ENCODE measurements at places on chromosomes 16 and 17. TPM values are rescaled to one million over a fixed set of nuclear protein-coding genes. Genes with fewer than 3 reads are reported as not detected.

DNA sequence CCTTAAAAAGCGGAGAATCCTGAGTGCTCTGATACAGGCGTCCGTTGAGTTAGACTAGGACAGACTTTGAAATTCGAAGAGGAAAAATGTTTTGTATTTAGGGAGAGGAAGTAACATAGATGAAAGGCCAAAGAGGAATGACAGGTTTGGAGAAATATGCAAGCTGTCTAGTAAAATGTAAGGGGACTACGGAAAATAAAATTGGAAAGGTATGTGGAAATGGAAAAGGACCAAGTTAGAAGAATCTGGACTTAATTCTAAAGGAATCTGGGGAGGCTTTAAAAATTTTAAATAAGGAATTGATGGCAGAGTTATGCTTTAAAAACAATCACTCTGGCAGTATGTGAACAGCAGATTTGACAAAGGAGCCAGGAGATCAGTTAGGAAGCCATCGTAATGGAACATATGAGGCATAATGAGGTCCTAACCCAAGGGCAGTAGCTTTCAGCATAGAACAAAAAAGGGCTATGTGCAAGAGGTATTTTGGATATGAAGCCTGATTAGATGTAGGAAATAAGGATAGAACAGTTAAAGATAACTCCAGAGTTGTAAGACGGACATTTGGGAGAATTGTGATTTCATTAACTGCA, 38.3 kb downstream of the CYB561 start:
- ATAC-seq = no peak

- ATAC-seq = no peak
These were observed 1422.6 kb upstream of the CDH8 start for GRCh38 chr16:63458846-63459245.

DNA sequence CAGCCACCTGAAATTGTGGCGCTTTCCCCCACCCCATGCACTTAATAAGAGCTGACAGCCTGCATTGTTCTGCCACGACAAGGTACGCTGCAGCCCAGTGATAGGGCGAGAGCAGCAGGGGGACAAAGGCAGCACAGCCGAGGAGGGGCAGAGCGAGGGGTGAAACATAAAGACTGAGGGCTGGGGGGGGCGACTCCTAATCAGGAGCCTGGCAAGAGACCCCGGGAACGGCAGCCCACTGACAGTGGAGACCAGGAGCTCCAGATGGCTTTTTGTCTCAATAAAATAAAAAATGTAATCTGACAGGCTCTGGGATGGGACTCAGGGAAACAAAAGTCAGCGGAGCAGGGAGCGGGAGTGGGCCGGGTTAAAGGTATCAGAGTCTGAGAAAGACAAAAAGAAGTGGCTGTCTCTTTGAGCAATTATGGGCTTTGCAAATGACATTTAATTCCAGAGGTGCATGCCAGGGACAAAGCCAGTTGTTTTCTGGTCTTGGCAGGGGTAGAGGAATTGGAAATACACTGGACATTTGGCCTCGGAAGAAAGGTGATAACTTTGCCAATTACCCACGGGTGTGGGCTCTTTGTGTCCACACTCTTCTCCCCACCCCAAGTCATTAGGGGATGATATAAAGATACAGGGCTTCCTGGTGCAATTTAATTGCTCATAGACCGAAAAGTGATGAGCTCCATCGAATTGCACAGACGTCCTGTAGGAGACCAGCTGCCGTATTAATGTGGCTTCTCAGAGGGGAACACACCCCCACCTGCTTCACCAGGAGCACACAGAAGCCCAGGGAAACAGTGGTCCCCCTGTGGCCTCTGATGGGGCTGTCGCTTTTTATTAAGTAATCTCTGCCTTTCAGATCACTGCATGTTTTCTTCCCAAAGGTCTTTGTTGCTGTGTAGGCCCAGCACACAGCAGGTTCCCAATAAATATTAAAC, 17.6 kb upstream of the CCDC182 start:
- ATAC-seq = peak; percentile 66

GRCh38 chr17:63277629-63278028, 168.5 kb downstream of the CYB561 start:
- ATAC-seq = no peak

Gene HLF
- 0.40 TPM for total RNA-seq

Gene TTYH2
- total RNA-seq = 25.5 TPM

- ATAC-seq = peak; percentile 60
These were observed 1.5 kb downstream of the FGF11 start for GRCh38 chr17:7440834-7441195.

DNA sequence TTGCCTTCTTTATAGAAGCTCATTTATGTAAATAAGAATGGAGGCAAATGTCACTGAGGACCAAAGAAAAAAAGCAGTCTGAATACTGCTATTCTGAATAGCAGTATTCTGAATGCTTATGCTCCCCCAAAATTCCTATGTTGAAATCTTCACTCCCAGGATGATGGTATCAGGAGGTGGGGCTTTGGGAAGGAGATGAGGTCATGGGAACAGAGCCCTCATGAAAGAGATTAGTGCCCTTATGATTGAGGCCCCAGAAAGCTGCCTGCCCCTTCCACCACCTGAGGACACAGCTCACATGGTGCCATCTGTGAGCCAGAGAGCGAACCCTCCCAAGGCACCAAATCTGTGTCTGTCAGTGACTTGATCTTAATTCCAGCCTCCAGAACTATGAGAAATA, 28.8 kb downstream of the HEATR6 start:
- ATAC-seq = no peak

GRCh38 chr17:15649861-15650421, 30.4 kb upstream of the FBXW10B start:
- no peak for ATAC-seq

DNA sequence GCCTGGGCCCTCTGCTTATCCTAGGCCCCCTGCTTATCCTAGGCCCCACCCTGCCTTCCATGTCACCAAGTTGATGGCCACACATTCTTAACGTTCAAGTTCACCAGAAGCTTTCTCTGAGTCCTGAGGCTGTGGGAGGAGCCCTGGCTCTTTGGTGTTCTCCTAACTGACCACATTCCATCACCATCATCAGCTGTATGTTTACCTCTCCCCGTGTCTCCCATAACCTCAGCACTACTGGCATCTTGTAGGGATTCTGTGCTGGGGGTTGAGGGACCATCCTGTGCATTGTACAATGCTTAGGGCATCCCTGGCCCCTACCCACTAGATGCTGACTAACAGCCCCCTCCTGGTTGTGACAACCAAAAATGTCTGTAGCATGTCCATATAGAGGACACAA, 99.3 kb downstream of the NDE1 start:
- ATAC-seq = no peak

DNA sequence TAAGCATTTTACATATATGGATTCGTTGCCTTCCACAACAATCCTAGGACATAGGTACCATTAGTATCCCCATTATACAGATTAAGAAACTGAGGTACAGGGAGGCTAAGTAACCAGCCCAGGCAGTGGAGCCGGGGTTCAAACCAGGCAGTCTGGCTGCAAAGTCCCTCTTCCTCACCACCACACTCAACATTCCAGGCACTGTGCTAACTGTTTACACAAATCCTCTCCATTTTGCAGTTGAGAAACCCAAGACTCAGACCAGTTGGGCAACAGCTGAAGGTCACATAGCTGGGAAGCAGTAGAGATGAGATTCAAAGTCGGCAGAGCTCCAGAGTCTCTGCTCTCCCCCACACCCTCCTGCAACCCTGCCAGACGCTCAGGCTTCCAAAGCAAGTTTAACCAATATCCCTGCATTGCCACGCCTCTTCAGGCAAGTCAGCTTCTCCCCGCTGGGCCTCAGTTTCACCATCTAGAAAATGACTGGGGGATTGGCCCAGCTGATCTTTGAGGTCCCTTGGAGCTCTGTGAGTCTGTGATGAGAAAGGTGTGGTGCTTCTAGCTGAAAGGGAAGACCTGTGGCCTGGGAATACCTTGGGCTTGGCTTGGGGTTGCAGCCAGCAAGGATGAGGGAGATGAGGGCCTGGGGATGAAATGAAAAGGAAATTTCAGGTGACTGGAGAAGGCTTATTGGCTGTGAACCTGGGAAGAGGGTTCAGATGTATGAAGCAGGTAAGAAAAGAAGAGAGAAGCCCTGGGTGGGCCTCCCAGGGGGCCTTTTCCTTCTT, 14.0 kb downstream of the CCR7 start:
- no peak for ATAC-seq

DNA sequence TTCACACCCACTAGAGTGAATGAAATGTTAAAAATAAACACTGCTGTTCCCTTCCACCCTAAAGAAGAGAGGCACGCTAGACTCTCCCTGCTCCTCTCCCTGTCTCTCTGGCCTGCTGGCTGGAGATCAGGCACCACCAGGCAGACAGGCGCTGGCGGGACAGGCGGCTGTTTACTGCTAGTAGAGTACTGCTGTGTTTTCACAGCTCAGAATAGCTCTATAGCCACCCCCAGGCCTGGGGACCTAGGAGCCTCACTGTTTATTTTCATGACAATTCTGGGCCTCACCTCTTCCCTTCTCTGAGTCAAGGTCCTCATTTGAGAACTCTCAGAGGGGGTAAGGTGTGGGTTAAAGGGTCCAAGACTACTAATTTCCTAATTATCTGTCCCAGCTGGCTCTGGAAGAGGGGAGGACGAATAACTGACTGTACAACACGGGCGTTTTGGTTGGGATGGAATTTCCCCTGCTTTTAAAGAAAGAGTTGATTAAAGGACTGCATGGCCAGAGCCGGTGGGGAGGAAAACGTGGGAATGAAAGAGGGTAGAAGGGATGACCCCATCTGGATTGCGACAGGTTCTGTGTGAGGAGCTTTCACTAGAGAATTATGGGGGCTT, 9.0 kb upstream of the G6PC1 start:
- no peak for ATAC-seq

DNA sequence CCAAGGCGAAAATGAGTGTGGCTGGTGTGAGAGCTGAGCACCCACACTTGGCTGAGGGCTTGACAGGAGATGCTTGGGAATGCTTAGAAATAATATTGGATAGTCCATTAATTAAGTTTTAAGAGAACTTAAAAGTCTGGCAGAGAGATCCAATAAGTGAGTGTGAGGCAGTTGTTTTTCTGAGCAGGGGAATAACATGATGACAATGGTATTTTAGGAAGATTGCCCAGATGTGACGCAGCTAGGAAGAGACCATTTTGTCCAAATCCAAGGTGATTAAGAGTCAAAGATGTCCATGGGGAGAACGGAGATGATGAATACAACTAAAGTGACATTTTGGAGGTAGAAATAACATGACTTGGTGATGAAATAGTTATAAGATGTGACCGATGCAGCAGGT, 102.8 kb upstream of the AXIN2 start:
- ATAC-seq = no peak

DNA sequence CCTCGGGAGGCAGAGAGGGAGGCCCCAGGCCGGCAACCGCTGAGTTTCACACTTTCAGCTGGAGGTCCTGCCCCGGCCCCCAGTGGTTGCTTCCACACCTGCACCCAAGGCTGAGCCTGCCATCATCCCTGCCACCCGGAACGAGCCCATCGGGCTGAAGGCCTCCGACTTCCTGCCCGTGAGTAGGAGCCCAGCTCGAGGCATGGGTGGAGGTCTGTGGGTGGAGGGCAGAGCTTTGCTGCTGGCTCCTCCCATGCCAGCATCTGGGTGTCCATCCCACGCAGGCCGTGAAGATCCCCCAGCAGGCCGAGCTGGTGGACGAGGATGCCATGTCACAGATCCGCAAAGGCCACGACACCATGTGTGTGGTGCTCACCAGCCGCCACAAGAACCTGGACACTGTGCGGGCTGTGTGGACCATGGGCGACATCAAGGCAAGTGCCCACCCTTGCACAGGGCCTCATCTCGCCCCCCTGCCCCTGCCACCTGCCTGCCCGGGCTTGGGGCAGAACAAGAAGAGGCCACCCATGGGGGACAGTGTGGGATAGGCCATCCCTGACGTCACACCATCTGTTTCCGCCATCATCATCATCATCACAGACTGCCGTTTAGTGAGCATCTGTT, 19.6 kb downstream of the KATNB1 start:
- ATAC-seq = no peak

- no peak for ATAC-seq
These were observed 7.3 kb downstream of the CBX2 start for GRCh38 chr17:79785017-79785899.

DNA sequence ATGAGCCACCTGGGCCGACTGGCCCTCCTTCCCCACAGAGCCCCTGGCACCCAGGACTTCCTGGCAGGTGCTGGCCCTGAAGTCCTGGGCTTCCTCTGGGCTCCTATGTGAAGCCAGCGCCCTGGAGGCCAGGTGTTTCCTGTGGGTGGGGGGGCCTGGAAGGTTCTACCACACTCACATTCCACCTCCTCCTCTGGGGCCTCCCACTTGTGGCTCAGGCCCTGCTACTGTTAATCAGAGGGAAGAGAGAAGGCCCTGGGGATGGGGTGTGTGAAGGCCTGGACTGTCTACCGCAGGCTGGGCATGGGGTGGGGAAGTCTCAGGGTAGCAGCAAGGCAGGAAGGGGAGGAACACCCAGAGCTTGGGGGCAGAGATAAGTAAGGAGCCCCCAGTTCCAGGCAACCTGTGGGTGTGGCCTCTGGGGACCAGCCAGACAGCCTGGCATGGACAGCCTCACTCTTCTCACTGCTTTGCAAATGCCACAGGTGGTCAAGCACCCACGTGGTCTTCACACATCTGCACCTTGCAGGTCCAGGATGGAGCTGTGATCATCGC, 111.9 kb upstream of the TNRC6C start:
- ATAC-seq = no peak

GRCh38 chr16:48811478-48811877, 201.5 kb upstream of the N4BP1 start:
- no peak for ATAC-seq

DNA sequence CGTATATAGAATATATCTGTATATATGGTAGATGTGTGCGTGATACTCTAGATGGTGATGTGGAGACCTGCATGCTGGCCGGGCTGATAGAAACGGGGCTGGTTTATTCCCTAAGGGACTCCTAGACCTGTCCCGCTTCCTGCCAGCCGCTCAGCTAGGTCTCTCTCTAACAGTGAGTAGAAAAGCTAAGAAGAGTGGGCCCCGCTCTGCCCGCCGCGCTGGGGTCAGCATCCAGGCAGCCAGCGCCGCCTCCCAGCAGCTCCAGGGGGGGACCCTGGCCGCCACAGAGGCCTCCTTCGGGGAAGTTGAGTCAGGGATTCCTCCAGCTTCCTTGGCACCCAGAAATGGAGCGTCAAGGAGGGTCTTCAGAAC, 9.4 kb downstream of the CYGB start:
- no peak for ATAC-seq

GRCh38 chr16:69890114-69890891, 60.8 kb upstream of the CLEC18A start:
- peak; percentile 91 for ATAC-seq

Gene METTL2A
- total RNA-seq = 24.3 TPM

DNA sequence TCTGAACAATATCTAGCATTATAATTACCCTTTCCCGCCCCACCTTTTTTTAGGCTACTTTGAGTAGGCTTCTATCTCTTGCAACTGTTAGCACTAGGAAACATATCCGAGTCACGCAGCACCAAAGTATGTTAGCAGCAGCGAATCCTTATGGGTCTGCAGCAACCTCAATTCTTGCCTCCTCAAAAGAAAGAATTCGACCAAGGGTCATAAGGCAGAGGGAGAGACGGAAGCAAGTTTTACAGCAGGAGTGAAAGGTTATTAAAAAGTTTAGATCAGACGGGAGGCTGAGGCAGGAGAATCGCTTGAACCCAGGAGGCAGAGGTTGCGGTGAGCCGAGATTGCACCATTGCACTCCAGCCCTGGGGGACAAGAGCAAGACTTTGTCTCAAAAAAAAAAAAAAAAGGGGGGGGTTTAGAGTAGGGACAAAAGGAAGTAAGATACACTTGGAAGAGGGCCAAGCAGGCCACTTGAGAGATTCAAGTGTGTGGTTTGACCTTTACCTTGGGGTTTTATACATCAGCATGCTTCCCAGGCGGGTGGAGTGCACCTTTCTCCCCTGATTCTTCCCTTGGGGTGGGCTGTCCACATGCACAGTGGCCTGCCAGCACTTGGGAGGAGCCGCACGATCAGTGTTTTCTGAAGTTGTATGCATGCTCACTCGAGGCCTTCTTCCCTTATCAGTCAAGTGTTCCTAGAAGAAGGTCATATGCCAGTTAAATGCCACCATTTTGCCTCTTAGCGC, 67.7 kb downstream of the HLF start:
- no peak for ATAC-seq

Gene CACNG5
- not detected for total RNA-seq
